ENCODE measurements at places on chromosomes 13 and 19. TPM values are rescaled to one million over a fixed set of nuclear protein-coding genes. Genes with fewer than 3 reads are reported as not detected.

LRCH1 gene
- 15.6 TPM for total RNA-seq

SMAD9 gene
- total RNA-seq = 4.3 TPM

CALR3 gene
- total RNA-seq = not detected

FOSB gene
- 12.6 TPM for total RNA-seq

LYL1 gene
- total RNA-seq = 2.6 TPM

CYTH2 gene
- total RNA-seq = 75.3 TPM

CYP4F8 gene
- total RNA-seq = not detected

CD70 gene
- 2.1 TPM for total RNA-seq

CEACAM21 gene
- total RNA-seq = 0.25 TPM

RGCC gene
- 3.2 TPM for total RNA-seq

KATNAL1 gene
- 17.3 TPM for total RNA-seq

ZNF616 gene
- 9.7 TPM for total RNA-seq

ATP1A3 gene
- 34.7 TPM for total RNA-seq

KPNA3 gene
- 45.0 TPM for total RNA-seq

PLPP2 gene
- 128 TPM for total RNA-seq

GGACT gene
- total RNA-seq = 5.0 TPM

LILRA6 gene
- not detected for total RNA-seq

HS6ST3 gene
- total RNA-seq = 0.10 TPM

CYP4F12 gene
- 4.4 TPM for total RNA-seq
